ENCODE measurements at places on chromosomes 3 and 15.

- DNase-seq, result no peak
Observed at GRCh38 chr3:127363891-127364290, 76.0 kb upstream of the PRR20G start.

DNA sequence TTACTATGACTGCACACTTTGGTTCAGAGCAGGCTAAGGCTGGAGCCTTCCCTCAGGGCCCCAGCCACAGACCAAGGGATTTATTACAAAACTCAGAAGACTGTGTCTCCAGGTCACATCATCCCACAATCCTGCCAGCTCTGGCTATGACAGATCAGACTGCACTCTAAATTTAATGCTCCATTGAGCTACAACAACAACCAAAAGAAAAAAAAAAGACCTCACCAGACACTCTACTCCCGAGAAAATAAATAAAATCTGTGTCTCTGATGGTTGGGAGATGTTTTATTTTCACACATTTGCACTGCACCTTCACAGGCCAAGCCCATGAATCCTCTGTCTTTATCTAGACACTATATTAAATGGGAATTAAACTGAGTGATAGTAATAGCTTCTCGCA is 50.8 kb upstream of the CTNNB1 start:
- no peak for DNase-seq

GRCh38 chr15:48896869-48897814 is 19.2 kb downstream of the EID1 start:
- DNase-seq, result peak; percentile 82

GRCh38 chr3:181726351-181727330 is 14.9 kb downstream of the SOX2 start:
- DNase-seq, result no peak

DNA sequence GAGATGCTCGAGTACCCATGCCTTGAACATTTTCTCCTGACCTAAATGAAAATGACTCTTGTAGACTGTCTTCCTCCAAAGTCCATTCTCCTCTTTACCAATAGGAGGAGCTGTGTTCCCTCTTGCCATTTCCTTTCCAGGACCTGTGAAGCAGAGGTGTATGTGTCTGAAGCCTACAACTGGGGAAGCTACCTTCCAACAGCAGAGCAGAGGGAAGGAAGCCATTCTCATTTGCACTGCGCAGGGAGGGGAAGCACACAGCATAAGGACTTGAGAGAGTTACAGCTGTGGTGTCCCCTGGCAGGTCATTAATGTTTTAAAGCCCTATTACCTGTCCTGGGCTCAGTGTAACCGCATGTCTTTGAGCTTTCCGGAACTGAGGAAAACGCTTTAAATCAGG is 38.7 kb downstream of the HSPBAP1 start:
- peak; percentile 44 for DNase-seq

DNA sequence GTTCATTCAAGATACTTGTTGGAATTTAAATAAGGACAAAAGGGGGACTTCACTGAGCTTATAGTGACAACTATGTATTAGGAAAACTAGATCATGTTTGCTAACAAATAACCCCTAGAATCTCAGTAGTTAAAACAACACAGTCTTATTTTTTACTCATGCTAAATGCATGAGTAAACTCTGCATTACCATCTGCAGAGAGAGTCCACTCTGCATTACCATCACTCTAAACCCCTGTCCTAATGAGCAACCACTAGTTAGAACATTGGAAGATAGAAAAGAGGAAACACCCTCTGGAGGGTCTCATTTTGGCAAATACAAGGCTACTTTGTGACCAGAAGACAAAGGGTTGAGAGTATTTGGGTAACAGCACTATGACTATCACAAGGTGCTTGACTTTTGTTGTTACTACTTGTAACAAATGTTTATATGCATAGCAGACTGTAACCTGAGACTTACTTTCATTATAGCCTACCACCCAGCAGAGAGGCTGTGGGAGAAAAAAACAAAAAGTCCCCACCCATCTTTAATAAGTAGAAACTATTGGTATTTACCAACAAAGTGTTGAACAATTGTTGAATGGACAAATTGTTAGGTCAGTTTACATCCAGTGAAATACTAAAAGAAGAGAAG is 99.1 kb downstream of the OXSM start:
- peak; percentile 11 for DNase-seq

DNA sequence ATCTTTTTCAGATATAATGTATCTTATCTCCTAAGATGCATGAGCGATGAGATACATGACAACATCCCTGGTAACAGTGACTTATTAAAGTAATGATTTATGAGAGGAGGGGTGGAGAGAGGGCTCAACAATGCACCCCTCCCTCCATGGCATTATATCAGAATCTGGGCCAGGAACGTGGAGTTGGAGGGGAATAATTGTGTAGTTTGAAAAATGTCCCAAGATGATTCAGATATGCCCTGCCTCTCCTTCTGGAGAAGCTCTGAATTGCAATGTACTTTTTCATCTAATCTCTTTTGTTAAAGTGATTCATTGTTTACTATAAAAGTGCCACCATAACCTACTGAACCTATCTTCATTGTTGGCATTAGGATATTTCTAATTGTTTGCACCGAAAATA is 86.5 kb downstream of the FRMD4B start:
- DNase-seq, result no peak

DNA sequence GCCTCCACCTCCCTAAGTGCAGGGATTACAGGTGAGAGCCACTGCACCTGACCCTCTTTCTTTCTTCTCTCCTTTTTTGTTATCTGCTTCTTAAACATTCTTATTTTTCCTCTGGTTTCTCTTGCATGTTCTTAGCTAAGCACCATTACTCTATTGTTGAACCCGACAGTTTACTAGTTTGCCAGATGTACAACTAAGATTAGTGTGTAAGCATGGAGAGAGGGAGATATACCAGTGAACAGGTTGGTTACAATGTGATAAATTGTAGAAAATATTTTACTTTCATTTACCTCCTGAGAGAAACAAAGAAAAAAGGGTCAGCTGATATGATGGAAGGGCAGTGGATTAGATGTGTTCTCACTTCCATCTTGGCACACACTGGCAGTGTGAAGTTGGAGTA is 4.9 kb downstream of the HAUS2 start:
- no peak for DNase-seq

GRCh38 chr3:160129459-160130061 is 95.7 kb upstream of the C3orf80 start:
- peak; percentile 97 for DNase-seq

DNA sequence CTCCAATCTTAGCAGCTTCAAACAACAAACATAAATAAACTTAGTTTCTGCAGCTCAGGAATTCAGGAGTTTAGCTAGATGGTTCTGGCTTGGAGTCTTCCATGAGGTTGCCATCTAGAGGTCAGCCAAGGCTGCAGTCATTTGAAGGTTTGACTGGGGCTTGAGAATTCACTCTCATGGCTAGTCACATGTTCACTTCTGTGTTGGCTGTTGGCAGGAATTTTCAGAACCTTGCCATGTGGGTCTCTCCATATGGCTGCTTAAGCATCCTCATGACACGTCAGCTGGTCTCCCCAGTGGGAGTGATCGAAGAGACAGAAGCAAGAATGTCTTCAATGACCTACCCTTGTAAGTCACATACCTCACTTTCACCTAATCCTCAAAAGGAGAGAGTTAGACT is 269.2 kb upstream of the CNTN3 start:
- peak; percentile 5 for DNase-seq

GRCh38 chr15:86159468-86159867 is 79.8 kb downstream of the AGBL1 start:
- DNase-seq, result no peak

GRCh38 chr3:27349832-27350231 is 19.4 kb downstream of the NEK10 start:
- DNase-seq, result no peak

GRCh38 chr3:194307849-194308248 is 43.3 kb downstream of the CPN2 start:
- no peak for DNase-seq

DNA sequence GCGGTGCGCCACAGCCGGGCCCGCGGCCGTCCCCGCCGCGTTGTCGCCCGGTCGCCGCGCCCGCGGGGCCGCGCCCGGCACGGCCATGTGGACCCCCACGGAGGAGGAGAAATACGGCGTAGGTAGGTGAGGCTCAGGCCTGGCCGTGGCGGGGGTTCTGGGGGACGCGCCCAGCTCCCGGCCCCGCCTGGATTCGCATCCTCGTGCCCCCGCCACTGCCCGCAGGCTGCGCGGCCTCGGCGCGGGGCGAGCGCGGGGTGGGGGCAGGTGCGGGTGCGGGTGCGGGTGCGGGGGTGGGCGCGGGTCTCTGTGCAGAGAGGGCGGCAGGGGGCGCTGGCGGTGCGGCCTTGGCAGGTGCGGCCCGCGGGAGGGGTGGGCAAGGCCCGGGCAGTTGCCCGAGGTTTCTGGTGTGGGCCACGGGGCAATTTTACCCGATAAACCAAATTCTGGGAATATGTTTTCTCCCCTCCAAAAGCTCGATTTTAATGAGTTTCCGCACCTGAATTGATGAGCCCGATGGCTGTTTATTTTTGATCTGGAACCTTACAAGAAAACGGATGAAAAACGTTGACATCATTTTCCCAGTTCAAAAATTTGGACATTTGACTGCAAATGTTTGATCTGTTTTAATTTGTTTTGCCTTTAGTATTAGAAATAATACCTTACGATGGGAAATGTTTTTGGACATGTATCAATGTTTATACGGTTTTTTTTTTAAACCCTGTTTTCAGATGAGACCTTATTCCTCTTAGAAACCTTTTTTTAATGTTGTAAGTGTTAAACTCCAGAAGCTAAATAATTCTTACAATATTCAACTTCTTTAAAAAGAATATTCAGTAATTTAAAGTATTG is 678 bp downstream of the DOCK3 start:
- no peak for DNase-seq

DNA sequence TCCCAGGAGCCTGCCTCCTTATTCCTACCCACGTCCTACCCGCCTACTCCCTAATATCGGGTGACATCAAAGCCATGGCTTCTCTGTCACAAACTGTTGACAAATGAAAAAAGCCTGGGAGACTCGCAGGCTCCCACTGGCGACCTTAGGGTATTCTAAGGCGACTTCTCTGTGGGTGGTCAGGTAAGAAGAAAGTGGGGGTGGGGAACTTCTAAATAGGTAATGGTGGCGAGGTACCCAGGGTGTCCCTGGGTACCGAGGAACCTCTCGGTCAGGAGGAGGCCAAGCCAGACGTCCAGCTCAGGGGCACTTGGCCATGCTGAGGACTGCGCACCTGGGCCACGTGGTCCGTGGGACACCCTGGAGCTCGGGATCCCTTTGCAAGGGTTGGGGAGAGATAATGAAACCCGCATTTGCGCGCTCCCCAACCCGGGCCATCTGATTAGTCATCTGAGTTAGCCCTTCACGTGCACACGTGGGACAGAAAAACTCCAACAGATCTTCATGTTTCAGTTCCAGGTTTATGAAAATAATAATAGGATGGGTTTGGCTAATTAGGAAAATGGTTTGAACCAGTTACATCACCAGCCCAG is 78.2 kb downstream of the NR2F2 start:
- no peak for DNase-seq

DNA sequence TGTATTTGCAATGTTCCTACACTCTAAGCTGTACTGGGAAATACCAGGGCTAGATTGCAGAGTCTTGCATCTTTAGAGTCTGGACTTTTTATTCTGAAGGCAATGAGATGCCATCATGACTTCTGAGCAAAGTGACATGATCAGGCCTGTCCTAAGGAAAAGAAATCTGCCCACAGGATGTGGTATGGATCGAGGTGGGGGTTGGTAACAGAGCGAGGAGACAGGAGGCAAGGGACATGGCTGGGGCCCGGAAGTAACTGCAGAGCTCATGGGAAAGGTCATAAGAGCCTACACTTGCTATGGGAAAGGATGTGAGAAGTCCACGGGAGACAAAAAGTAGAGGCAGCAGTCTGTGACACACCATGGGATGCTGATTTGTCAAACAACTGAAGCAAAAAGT is 121.5 kb downstream of the OXNAD1 start:
- no peak for DNase-seq

DNA sequence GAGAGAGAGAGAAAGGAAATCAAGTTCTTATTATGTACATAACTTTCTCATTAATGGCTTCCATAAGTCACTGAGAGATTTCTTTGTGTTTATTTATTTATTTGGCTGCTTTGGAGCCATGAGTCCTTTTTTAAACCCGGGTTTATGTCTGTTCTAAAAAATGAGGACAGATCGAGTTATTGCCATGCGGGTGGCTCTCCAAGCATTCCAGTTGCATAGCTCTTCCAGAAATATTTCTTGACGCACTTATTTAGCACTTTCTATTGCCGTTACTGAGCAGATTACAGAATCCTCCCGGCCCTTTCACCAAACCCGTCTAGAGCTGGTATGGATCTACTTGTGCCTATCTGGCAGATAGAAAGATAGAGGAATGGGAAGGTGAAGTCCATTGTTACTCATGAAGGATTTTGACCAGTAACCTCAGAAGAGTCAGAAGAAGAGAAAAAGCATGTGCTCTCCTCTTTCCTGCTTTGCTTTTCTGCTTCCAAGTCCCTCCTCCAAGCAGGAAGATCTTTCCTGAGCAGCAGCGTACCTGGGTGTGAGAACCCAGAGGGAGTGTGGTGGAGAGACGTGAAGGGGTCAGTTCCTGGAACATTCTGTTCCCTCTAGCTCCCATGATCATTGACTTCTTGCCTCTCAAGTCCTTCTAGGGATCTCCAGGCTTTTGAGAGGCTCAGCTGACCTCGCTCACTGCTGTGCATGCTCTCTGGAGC is 112.8 kb downstream of the LPP start:
- DNase-seq, result peak; percentile 86

DNA sequence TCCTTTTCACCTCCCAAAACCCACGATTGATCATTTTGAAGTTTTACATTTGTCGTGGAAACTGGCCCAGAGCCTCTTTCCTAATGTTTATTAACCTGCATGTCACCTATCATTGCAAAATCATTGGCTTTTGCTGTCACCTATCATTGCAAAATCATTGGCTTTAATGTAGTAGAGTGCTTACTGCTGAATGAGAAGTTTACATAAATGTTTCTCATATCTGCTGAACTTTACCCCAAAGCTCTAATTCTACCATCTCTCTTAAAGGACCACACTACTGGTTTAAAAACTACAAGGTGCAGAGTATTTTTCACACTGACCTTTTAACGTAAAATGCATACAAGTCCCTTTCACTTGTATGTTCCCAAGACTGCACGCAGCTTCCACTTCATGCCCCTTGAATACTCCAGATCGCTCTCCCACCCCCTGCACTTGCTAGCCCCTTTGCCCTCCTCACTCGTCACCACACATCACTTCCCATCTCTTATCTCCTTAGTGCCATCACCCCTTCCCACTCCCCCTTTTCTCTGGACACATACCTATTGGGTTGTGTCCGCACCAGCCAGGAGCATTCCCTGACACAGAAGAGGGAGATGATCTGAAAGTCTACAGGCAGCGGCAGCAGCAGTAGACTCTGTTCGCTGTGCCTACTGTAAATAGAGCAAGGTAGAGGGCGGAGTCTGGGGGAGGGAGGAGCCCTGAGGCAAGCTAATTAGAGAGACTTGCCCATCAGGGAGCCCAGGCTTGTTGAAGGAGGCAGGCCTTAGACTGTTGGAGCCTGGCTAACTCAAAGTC is 30.2 kb upstream of the ATOSA start:
- DNase-seq, result no peak

GRCh38 chr3:195394024-195394423 is 48.8 kb downstream of the ACAP2 start:
- no peak for DNase-seq

DNA sequence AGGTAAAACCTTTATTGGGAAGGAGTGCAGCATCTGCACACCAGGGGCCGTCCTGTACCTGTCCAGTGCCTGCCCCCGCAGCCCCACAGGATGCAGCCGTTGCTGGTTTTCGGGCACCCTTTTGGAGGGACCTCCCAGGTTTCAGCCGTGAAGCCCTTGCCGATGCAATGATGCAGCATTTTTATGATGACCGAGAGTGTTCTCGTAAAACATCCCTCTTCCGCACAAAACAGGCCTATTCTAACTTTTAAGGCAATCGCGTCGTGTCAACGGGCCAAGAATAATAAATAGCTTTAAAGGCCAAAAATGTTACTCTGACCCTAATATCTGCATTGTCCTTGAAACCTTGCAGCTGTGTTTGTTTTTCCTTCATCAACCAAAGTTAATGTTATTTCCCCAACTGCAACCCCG is 126.1 kb downstream of the LRRK1 start:
- DNase-seq, result peak; percentile 47

All from IMR-90 (cell line).